HCT116 (cell line): ENCODE measurements at places on chromosomes 12 and 14.
A peak's percentile ranks its signal among the peaks of the same experiment; 100 is the strongest.

- no peak for DNase-seq
Measured at GRCh38 chr14:100967178-100967577, 63.7 kb upstream of the RTL1 start.

DNA sequence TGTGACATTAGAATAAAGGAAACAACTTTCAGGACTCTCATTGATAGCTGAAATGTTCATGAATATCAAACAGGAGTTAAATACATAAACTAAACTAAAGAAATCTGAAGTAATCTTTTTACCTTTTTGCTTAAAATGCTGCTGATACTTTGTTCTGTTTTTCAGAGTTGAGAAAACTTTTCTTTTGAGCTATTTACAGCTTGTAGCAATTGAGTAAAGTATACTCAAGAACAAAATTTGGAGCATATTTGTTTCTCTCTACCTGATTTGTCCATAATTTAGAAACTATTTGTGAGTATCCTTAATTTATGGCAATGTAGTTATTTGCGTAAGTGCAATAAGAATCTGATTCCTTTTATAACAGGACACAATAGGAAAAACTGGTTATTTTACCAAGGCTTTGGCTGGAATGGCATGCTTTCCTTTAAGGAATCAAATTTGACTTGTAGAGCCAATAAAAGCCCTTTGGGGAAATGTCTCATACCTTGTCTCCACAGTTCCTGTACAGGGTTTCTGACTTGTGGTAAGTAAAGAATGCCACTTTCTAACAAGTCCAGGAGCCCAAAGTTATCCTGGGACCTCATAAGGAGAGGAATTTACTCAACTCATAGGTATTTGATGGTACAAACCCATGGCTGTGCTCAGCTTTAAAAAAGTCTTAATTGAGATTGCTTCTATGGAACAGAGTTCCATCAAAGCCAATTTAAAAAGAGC lies 195.7 kb downstream of the TMEM117 start:
- DNase-seq: no peak

DNA sequence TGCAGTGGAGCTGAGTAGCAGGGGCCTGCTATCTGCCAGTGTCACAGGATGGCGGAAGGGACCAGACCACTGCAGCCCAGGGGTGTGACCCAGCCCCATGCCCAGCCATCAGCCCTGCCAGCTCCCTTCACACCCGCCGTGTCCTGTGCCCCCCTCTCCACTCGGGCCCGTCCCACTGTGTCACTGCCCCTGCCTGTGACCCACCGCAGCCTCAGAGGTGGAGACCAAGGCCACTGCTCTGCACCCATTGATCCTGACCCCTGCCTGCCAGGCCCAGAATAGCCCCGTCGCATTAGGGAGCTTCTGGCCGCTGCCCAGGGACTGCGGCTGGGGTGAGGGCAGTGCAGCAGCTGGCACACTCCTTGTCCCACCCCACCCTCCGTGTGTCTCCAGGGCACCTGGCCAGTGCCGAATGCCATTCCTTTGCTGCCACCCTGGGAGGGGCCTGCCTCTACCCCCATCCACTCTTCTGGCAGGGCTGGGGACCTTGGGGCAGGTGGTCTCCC lies 2.1 kb upstream of the CRIP2 start:
- DNase-seq: no peak

DNA sequence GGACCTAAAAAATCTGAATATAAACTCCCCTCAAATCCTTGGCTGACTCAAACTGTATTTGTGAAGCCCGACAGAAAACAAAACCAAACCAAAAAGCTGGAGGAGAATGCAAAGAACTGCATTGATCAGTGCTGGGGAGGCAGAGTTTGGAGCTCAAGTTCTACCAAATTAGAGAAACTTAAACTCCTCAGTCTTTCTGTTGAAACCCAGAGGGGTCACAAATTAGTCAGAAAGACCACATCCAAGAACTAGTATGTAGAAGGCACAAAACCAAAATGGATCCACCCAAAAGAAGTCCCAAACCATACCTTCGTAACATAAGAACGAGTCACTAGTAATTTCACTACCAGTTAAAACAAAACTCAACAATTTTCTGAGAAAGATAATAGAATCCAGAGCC lies 15.3 kb upstream of the PRKAB1 start:
- DNase-seq: no peak

DNA sequence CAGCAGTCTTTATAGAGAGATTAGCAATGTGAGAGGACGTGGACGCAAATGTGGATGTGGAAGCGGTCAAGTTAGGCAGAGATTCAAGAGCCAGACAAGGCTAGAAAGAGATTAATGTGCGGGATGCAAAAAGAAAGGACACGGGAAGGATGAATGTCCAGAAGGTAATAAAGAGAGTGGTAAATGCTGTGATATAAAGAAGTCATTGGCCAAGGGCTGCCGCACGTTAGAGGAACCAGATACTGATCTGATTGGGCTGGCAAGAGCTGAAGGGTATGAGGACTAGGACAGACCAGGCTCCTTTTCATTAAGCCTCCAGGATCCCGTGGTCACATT lies 59.5 kb downstream of the DHRS2 start:
- no peak for DNase-seq

- no peak for DNase-seq
Measured at GRCh38 chr12:30598889-30599288, 96.8 kb downstream of the IPO8 start.

DNA sequence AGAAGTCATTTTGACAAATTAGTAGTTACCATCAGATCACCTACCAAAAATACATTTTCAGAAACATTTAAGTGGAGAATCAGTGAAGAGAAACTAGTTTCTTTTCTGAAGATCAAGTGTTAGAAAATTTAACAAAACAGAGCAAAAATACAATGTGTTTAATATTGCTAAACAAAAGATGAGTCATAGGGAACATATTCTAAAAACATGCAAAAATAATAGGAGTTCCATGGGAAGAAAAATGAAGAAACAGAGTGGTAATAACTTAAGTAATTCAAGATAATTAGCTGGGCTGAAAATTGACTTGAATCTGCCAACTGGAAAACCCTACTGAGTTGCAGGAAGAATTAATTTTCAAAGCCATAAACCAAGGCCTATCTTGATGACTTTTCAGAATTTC lies 111.5 kb upstream of the KITLG start:
- DNase-seq: no peak

DNA sequence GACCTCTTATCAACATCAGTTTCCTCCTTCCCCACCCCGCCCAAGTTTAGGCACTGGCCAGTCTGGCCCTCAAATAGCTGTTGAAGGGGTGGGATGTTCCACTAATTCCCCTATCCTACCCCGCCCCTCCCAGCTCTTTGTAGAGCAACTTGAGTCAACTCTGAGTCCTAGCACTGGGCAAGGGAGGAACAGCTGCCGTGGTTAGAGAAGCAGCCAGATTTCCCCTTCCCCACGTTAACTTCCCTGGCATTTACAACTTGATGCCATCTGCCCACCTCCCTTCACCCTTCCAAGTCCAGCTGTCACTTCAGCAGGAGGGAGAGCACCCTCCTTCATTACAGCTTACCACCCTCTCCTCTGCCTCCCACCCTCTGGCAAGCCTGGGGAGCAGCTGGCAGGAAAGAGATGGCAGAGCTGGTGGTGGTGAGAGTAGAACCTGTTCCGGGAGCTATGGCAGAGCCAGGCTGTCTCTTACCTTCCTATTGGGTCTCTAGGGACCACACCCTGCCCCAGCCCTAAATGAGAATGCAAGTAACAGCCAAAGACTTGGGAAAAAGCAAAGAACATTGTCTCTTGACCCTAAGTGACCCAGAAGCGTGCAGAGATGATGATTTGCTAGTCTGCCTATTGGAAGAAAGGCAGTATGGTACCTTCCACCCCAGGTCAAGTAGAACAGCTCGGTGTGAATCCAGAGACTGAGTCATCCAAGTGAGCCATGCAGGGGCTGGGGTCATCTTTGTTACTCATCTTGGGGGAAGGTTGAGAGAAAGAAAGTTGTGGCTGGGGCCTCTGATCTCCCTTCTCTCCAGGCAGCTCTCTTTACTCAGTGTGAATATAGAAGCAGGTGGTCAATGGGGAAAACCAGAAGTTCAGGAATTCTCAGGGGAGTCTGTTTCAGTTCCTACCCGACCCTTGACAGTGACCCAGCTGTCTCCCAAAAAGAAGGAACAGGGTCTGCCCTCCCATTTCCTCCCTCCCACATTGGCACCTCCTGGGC lies 1.5 kb downstream of the BLOC1S1 start:
- DNase-seq: no peak

DNA sequence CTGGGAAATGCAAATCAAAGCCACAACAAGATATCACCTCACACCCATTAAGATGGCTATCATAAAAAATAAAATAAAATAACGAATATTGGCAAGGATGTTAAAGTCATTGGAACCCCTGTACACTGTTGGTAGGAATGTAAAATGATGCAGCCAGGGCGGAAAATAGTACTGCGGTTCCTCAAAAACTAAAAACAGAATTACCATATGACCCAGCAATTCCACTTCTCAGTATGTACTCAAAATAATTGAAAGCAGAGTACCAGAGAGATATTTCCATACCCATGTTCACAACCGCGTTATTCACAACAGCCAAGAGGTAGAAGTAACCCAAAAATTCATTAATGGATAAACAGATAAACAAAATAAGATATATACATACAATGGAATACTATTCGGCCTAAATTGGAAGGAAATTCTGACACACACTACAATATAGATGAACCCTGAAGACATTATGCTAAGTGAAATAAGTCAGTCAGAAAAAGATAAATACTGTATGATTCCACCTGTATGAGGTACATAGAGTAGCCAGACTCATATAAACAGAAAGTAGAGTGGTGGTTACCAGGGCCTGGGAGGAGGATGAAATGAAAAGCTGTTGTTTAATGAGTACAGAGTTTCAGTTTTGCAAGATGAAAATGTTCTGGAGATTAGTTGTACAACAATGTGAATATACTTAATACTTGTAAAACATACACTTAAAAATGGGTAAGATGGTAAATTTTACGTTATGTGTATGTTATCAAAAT lies 84.6 kb downstream of the TXNDC16 start:
- DNase-seq: no peak

- DNase-seq: no peak
Measured at GRCh38 chr14:96911499-96912149, 114.4 kb downstream of the VRK1 start.

- no peak for DNase-seq
Measured at GRCh38 chr12:120537856-120538220, 3.7 kb downstream of the RNF10 start.

DNA sequence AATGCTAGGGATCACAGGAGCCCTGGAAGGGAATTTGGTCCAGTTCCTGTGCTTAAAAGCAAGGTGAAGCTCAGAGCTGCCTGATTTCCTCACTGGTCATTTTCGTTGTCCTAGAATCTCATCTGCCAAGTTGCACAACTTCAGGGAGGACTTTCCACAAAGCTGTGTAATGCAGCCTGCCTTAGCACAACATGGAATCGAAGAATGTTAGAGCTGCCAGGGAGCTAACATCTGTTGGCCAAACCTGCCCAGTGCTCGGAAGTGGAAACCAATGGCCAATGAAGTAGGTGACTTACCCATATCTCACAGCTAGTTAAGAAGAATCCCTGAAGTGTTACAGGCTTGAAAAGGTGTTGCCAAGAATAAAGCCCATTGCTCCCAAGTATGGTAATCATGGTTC lies 79.9 kb upstream of the SSTR1 start:
- no peak for DNase-seq

DNA sequence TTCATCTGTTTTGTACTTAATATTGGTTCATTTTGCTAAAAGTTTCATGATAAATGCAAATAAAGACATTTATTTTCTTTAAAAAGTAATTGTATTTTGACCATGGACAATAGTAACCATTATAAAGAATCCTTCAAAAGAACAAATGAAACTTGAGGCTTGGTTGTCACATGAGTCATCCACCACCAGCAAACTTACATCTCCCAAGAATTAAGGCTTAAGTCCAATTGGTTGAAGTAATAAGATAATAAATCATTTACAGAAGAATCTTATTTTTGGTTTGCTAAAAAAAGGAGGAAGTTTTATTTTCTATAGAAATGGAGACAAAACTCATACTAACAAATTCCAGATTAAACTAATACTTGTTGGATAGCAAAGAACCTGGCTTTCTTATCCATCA lies 84.8 kb upstream of the KITLG start:
- DNase-seq: no peak

- no peak for DNase-seq
Measured at GRCh38 chr12:946212-946611, 3.3 kb downstream of the RAD52 start.

DNA sequence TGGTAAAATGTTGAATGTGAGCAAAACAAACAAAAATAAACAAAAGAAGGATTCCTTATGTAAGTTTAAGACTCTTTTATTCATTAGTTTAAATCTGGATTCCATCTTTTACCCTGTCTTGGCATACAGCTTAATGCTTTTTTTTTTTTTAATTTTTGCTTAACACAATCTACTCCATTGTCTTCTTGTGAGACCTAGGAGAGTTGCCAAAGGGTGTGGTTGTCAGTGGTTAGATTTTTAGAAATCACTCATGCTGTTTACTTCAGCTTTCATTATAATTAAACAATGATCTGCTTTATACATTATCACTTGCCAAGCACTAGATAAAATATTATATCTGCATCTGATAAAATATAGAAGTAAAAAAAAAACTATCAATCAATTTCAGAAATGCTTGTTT lies 77.7 kb upstream of the KITLG start:
- peak; percentile 19 for DNase-seq

GRCh38 chr14:103284574-103285467 lies 49.2 kb upstream of the EIF5 start:
- no peak for DNase-seq

GRCh38 chr14:44712024-44712815 lies 205.1 kb upstream of the FSCB start:
- DNase-seq: no peak

GRCh38 chr14:73269729-73270531 lies 32.6 kb downstream of the PAPLN start:
- DNase-seq: no peak

DNA sequence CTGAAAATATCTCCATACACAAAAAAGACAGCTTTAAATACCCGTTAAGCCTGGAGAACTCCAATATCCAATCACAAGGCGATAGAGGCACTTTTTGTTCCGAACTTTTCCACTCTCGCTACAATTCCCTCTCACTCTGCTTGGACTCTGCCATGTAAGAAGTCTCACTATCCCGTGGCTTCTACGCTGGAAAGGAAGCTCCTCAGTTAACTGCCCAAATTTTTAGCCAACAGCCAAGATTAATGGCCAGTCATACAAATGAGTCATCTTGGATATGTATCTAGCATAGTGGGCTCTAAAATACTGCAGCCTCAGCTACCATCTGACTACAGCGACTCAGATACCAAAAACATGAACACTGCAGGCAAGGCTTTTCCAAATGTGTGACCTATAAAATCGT lies 45.5 kb upstream of the RERGL start:
- DNase-seq: no peak
